ENCODE measurements at places on chromosomes 7 and 10.

GRCh38 chr7:41573015-41573414, 129.9 kb downstream of the INHBA start:
- DNase-seq, result no peak

DNA sequence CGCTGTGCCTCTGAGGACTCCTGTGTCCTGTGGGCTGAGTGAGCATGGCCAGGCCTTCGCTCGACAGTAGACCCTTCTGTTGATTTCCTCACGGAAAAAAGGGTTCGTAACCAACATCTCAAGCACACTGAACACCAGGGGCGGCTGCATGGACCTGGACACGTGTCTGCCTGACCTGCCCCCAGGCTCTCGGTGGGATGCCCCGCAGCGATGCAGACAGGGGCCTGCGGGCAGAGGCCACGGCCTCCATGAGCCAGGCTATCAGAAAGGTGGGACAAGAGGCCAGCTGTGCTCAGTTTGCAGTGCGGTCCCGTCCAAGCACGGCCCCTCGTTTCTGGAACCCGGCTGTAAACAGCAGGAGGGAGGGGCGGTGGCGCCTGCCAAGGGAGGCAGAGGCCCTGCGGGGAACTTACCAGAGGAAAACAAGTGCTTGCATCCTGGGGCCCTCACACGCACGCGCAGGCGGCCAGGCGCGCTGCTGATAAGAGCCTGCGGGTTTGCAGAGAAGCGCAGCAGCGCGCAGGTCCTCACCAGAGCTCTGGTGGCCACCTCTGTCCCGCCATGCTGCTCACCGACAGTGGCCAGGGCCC, 10.6 kb downstream of the GPR146 start:
- DNase-seq, result peak; percentile 28

GRCh38 chr7:47470567-47471357, 111.1 kb downstream of the TNS3 start:
- no peak for DNase-seq

- no peak for DNase-seq
These were observed 64.4 kb upstream of the NANOS1 start for GRCh38 chr10:118965096-118965495.

DNA sequence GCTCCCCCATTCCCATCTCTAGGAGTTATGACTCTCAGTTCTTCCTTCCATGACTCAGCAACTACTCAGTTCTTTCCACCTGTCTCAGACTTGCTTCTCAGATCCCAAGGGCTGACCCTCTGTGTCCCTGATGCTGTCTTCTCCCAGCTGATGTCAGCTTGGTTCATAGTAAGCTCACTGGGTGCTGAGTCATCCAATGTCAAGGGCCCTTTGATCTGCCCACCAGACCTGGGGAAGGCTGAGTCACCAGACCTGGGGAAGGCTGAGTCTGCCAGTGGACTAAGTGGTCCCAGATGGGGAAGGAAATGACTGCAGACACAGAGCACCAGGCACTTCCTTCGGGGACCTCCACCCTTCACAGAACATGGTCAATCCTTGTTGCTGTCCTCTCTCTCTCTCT, 76.1 kb upstream of the ZEB1 start:
- DNase-seq, result peak; percentile 16

GRCh38 chr7:135207406-135208101, 3.8 kb downstream of the WDR91 start:
- no peak for DNase-seq

DNA sequence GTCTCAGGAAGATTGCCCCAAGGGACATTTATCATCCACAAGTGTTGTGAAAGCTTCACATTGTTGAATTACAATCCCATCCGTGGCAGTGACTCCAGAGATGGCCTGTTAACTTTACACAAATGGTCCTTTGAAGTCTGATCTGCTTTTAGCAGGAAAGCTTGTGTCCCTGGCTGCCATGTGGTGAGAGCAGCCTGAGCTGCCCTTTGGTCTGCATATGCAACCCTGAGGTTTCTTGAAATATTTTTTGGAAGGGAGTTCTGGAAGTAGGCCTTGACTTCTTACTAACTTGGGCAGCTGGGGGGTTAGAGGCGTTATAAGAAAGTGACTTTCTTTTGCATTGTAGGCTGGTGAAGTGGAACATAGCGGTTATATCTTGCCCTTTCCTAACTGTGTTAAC, 41.3 kb upstream of the FAM180A start:
- DNase-seq, result no peak

DNA sequence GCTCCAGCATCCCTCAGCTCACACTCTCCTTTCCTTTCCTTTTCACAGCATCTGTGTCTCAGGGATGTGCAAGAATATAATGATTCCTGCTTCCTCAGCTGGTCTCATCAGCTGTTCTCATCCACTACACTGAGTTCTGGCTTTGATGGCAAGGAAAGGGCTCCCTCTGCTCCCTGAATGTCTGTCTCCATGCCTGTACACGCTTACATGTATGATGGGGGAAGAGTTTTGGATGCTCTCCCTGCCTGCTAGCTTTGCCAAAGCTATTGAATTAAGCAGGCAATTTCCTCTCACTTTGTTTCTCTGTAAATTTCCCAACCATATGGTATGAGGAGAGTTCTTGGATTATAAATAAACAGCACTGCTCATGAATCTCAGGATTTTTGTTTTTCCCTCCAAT, 254.5 kb downstream of the SORCS3 start:
- DNase-seq, result no peak

DNA sequence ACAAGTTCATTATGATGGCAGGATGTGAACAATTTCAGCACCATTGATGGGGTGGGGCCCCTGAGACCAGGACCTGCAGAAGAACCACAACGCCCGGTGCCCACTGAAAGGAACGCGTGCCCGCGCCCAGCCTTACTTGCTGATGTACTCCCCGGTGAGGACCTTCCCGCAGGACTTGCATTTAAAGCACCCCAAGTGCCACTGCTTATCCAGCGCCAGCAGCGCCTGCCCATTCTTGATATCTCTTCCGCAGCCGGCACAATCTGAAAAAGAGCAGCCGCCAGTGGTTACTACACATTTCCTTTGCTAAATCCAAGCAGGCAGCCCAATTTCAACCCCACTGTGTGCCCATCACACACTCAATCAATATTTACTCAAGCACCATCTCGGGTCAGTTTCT, 110.6 kb downstream of the ABLIM1 start:
- no peak for DNase-seq

GRCh38 chr10:51800725-51801424, 101.5 kb upstream of the CSTF2T start:
- DNase-seq, result no peak

DNA sequence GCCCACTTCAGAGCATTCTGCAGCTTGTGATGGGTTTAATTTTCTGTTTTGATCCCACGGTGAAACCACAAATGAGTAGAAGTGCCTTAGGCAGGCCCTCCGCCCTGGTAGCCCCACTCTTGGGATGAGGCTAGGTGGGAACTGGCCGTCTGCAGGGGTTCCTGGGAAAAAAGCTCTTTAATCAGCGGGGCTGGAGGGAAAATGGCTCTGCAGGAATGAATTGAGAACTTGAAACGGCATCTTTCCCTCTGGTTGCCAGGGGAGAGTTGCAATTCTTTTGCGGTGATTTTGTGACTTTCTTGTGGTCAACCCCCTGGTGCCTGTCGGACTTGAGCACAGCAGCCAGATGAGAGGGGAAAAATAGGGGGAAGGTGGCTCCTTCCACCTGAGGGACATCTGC, 32.7 kb downstream of the COL26A1 start:
- DNase-seq, result no peak

GRCh38 chr7:18128846-18129245, 101.2 kb upstream of the PRPS1L1 start:
- DNase-seq, result no peak

DNA sequence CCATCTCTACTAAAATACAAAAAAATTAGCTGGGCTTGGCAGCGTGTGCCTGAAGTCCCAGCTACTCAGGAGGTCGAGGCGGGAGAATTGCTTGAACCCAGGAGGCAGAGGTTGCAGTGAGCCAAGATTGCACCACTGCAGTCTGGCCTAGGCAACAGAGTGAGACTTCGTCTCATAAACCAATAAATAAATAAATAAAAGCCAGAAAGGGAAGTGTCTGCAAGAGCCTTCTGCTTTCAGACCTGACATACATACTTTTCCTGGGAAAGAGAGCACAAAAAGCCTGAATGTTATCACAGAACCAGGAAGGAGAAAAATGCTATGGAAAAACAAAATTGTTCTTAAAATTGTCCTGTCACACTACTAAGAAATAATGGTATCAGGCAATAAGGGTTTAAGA, 4.1 kb upstream of the KIF5B start:
- no peak for DNase-seq

GRCh38 chr10:4772202-4772570, 53.8 kb upstream of the AKR1E2 start:
- DNase-seq, result no peak

DNA sequence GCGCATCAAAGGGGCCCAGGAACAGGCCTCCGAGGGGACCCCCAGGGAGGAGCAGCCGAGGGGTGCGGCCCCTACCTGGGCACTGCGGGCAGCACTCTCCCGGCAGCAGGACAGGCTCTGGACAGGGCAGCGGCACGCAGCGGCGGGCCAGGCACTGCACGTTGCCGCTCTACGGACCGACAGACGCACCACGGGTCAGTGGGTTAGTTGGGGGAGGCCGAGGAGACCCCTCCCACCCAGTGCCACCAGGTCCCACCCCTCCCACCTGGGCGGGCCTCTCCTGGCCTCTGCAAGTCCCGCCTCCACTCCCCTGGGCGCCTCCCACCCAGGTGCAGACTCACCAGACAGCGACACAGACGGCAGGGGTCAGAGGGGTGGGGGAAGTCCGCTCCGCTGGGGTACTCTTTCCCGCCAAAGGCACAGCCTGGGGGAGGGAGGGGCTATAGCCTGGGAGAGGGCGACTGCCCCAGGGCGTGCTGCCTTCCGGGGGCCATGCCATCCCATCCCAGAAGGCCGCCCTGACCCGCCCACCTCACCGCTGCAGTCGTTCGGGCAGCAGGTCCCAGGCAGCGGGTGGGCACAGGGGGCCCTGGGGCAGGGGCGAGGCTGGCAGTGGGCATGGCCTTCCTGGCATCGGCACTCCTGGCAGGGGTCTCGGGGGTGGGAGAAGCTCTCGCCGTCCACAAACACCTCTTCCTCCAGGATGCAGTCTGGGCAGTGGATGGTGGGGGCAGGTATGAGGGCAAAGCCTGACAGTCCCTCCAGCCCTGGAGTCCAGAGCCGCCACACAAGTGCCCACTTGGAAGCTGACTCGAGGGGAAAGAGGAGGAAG, 19.2 kb downstream of the KCP start:
- DNase-seq, result no peak

DNA sequence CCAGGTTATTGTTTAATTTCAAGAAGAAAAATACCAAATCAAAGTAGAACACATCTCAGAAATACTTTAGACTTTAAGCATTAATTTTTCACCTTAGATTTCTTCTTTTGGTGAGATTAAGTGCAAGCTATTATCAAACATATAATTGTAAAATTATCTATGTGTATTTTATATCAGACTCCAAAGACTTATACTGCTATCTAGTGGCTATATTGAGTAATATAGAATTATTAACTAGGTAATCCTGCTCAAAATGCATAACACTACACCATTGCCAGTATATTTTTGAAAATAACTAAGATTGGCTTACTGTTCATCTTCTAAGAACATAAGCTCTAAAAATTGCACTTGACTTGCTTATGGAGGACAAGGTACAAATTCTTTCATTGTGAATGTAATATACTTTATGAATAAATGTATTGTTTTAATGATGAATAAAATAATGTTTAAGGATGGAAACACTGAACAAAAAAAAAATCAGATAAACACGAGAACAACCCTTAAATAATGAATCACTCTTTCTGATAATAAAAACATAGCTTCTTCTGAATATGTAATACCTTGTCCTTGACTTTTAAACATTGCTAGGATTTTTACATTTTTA, 86.7 kb upstream of the GNAI1 start:
- DNase-seq, result no peak

- DNase-seq, result no peak
These were observed 1392.4 kb upstream of the CELF2 start for GRCh38 chr10:9625304-9625703.

DNA sequence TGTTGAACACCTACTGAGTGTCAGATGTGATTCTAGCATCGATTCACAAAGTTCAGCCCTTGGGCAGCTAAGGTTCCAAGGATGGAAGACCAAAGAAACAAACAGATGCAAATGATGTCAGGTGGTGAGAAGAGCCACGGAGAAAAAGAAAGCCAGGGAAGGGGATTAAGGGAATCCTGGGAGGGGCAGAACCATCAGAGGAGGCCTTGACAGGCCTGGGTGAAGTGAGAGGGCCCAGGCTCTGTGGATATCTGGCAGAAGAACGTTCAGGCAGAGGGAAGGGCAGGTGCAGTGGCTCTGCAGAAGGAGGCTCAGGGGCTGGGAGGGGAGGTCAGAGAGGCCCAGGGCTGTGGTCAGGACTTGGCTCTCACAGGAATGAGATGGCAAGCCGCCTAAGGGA, 90.4 kb downstream of the C10orf105 start:
- no peak for DNase-seq

- no peak for DNase-seq
These were observed 44.7 kb upstream of the GPR26 start for GRCh38 chr10:123621492-123621891.

- DNase-seq, result no peak
These were observed 192.7 kb downstream of the MLLT10 start for GRCh38 chr10:21726601-21727225.

GRCh38 chr10:125023862-125024496, 82.1 kb downstream of the ZRANB1 start:
- no peak for DNase-seq

GRCh38 chr10:124508070-124508667, 46.5 kb downstream of the LHPP start:
- DNase-seq, result no peak

DNA sequence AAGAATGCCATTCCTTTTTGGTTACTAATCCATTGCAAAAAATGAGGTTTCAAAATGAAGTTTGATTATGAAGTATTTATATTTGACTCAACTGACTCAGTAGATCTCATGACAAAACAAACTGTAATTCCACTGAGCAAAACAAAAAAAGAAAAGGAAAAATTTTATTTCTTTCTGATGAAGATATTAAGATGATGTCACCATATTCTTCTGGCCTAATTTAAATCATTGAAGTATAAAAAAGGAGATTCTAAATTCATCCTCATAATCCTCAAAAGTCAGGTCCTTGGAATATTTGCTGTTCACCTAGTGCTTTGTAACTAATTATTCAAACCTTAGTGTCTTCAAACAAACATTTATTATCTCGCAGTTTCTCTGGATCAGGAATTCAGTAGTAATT, 1183.7 kb downstream of the CNTNAP2 start:
- DNase-seq, result no peak
